Stimulated activated CD8-positive, alpha-beta memory T cell treated with anti-CD3 and anti-CD28 coated beads, Interleukin-12 subunit alpha, Interleukin-12 subunit beta, amount 100 ng/mL, for 1 hour (primary cell): ENCODE measurements at places on chromosomes 5 and 9.

DNA sequence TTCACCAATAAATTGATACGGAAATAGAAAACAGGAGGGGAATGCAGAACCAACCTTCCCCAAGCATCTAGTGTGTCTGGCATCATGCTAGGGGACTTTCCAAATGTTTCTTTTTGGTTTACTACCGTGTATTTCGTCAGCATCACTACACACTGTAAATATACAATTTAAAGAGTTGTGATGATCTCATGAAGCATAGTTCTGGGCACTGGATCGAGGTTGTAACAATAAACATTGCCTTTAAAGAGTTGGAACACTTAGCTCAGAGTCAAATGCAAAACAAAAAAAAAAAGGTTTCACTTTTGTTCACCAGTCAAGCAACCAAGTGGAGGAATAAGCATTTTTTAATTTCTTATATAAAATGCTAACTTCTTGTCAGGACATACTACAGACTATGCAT lies 2.9 kb upstream of the SCAI start:
- no peak for DNase-seq

- no peak for DNase-seq
These were observed 23.2 kb downstream of the GAPVD1 start for GRCh38 chr9:125284855-125285254.

- no peak for DNase-seq
These were observed 482.0 kb downstream of the PSAT1 start for GRCh38 chr9:78778861-78779374.

DNA sequence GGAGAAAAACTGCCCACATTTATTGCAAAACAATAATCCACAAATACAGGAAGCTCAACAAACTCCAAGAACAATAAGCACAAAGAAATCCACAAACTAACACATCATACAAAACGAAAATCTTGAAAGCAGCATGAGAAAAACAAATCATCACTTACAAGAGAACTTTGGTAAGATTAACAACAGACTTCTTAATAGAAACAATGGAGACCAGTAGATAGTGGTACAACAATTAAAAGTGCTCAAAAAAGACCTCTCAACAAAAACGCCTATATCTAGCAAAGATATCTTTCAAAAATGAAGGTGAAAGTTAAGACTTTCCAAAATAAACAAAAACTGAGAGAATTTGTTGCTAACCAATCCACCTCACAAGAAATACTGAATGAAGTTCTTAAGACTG lies 38.4 kb downstream of the CDKL3 start:
- DNase-seq = no peak

DNA sequence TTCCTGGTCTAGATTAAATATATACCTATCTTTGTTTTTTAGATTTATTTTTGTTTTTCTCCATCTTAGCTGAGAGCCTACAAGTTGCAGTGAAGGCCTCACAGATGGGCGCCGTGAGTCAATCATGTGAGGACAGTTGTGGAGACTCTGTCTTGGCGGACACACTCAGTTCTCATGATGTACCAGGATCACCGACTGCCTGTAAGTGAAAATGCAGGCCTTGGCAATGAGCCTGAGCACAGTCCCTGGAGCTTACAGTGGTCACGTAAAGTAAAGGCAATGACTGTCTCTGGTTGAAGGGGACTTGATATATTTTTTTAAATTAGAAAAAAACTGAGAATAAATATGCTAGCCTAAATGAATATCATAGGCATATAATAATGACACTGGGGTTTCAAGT lies 271.9 kb downstream of the ARHGEF28 start:
- no peak for DNase-seq

DNA sequence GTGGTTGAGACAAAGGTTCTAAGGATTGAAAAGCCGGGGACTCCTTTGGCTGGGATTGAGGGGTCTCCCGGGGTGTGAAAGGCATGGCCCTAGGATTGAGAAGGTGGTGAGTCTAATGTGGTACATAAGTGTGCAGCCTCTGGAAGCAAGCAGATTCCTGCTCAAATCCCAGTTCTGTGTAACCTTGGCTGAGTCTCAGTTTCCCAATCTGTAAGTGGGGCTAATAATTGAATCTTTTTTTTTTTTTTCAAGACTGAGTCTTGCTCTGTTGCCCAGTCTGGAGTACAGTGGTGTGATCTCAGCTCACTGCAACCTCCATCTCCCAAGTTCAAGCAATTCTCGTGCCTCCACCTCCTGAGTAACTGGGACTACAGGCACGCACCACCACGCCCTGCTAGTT lies 5.9 kb downstream of the SH2D3C start:
- DNase-seq = no peak

DNA sequence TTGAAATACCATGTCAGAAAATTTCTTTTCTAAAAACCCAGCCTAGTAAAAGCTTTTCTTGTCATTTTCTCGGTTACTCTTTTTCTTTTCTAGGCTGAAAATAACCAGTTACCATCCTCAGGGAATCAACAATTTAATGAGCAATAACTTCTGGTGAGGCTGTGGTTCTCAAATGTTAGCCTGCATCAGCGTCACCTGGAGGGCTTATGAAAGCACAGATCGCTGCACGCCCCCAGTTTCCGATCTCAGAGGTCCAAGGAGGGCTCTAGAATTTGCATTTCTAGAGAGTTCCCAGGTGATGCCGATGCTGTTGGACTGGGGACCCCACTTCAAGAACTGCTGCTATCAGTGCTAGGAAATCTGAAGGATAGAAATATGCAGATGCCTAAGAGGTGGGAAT lies 28.9 kb upstream of the TLE1 start:
- no peak for DNase-seq

- no peak for DNase-seq
These were observed 39.1 kb downstream of the ANGPTL2 start for GRCh38 chr9:127083138-127083980.

DNA sequence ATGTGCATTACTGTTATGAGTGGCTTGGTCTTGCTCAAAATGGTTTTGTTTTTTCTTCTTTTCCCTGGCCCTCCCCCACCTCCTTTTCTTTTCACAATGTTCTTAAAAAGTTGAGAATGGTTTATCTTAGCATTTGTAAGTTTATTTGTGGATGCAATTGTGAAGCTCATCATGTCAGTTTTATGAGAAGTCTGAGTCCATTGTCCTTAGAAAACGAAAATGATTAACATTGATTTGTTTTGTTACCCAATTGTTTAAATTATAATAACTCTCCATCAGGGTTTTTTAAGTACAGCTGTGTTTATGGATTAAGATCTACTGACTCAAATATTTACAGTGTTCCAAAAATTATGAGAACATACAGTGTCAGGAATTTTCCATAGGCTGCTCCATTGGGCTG lies 511.3 kb upstream of the PAPPA start:
- DNase-seq = no peak

- no peak for DNase-seq
These were observed 532.4 kb upstream of the FTMT start for GRCh38 chr5:121319292-121319691.

GRCh38 chr5:1161833-1162229 lies 39.6 kb upstream of the SLC6A19 start:
- no peak for DNase-seq

DNA sequence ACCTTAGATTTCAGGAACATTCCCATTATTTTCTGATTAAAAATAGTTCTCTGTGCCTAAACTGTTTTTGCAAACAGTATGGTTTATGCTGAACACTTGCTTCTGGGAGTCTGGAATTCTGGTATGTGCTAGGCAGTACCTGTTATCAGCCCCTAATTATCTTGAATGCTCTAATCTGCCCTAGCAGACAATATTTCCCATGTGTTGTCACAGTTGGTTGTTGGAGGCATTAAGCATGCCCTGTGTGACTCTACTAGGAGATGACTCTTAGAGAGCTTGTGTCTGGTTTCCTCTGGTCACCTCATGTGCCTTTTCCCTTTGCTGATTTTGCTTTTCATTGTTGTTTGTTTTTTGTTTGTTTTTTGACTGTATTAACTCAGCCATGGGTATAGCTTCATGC lies 36.6 kb downstream of the UHRF2 start:
- no peak for DNase-seq

DNA sequence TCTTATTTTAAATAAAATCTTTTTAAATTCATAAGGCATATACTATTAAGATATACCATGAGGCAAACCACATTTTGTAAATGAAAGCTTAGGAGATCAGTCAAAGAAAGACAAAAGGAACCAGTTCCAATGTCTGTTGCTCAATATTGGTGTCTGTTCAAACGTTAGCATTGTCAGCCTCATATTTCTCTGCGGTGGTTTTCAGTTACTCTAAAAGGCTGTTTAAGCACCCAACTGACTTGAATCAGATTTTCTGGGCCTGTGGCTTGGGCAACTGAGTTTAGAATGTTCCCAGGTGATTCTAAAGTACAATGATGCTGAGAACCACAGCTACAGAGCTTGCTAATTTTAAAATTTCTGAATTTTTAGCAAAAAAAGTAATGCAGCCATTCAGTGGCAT lies 166.3 kb upstream of the KIF2A start:
- no peak for DNase-seq

- no peak for DNase-seq
These were observed 238.6 kb upstream of the ADAMTSL1 start for GRCh38 chr9:18235181-18235908.

DNA sequence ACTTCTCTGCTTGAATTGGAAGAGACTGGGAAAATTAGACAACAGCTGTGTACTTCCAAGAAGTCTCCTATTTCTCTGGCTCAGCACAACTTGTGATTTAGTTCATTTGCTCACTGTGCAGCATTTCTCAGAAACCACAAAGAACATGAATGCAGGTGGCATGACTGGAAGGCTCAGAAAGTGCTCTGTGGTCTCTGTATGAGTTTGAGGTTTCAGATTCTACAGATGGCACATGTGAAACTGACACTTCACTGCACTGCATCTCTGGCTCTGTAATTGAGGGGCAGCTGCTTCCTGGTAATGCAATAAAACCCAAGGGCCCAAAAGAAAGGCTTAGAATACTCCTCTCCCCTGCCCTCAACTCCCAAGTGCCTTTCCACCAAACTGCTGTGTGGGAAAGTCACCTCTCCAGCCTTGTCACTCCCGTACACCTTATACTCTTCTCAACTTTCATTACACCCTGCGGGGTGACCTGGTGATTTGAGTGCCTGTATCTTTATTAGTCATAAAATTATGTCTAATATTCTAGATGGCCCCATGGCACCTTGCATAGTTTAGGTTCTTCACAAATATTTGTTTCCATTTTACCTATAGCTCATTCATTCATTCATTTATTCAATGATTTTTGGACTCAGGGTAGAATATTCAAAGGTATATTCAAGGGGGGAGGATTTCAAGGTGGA lies 82.5 kb downstream of the ESM1 start:
- no peak for DNase-seq

DNA sequence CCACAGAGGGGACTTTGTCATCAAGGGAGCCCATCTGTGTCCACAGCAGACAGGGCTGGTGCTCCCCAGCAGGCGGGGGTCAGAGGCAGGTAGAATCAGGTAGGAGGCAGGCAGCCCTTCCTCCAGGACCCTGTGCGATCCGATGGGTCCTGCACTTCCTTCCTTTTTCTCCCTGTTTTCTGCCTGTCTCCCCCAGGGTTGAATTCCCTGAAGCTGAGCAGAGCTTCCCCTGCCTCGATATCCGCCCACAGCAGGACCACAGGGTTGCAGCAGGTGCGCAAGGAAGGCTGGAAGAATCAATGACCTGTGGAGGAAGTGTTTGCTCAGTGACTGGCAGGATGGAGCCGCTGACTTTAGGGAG lies 69.2 kb downstream of the MRPL36 start:
- DNase-seq = no peak

DNA sequence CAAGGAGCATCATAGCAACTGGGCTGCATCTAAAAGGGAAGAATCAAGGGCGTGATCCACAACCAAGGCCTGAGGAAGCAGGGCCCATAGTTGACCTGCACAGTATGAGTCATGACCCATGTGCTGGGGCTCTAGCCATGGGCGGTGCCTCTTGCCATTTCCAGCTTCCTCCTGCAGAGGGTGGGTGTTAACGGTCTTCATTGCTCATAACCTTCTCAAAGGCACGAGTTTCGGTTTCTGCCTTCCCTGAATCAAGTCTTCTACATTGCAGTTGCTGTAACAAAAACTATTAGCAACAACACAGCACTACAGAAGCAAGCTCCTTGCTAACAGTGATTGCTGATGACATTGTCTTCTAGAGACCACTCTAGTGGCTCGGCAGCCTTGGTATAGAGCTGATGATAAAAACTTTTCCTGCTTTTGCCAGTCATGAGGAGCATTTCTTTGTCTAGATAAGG lies 66.9 kb downstream of the CTSL start:
- DNase-seq = no peak

DNA sequence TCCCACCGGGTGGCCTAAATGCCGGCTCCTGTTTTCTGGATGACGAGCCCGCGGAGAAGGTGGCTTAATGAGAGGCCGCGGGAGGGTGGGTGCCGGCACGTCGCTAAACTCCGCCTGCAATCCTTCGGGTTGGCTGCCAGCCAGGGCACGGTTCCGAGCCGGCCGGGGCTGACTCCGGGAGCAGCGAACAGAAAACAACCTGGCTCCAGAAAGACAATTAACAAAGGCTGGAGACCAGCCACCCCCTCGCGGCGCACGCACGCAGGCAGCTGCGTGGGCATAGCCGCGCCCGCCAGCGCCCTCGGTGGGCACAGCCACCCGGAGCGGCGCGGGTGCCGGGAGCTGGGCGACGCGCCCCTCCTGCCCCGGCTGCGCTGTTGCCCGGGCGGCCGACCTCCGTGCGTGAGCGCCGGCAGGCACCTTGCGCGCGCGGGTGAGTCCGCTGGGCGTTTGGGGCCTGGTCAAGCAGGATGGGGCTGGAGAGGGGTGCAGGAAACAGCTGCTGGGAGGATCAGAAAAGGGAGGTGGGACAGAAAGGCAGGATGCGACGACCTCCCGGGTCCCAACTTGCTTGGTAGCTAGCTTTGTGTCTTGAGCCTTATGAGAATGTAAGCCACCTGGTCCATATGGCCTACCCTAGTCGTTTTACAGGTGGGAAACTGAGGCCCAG lies at the start of gene ARHGEF37:
Gene ARHGEF37 (plus strand): TSS at position 307 of the 670 bp plus-strand sequence. CDS start 16,272 bp downstream, outside the sequence.
- DNase-seq = no peak

- no peak for DNase-seq
These were observed 59.7 kb upstream of the TRPC7 start for GRCh38 chr5:136424835-136425584.

GRCh38 chr9:126125992-126126409 lies 200.6 kb upstream of the MVB12B start:
- no peak for DNase-seq

DNA sequence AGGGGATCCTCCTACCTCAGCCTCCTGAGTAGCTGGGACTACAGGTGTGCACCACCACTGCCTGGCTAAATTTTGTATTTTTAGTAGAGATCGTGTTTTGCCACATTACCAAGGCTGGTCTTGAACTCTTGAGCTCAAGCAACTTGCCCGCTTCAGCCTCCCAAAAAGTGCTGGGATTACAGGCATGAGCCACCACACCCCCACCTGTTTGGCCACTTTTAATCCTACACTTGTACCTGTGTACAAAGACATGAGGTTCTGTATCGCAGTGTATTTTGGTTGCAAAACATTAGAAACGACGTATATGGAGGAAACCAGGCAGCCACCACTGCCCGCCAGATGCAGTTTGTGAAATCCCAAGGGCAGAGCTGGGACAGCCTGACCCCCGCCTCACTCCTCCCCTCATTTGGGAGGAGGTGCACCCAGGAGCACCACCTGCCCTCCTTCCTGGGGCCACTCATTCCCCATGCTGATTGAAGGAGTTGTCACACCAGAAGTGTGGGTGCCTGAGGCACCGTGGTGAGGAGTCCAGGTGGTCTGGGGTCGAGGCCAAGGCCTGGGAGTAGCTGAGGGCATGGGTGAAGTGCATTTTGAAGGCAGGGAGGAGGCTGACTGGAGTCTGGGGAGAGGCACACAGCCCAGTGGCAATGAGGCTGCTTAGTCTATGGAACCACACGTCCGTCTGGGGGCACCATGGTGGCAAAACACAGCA lies 39.3 kb upstream of the OLFM1 start:
- DNase-seq = no peak
